ENCODE measurements at places on chromosomes 12 and 14.

DNA sequence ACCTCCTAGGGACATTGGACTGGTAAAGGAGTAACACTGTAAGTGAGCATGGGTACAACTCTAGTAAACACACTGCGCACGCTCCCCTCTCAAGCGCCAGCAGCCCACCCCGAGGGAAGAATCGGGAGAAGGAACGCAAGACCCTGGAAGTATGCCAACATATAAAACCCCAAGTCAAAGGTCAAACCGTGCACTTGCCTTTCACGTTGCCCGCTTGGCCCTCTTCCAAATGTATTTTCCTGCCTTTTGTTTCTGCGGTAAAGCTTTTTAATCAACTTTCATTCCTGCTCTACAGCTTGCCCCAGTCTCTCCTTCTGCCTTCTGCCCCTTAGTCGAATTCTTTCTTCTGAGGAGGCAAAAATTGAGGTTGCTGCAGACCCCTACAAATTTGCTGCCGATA, 17.6 kb upstream of the CHST11 start:
- no peak for DNase-seq

GRCh38 chr14:95185033-95185766, 27.9 kb upstream of the DICER1 start:
- peak; percentile 83 for DNase-seq

DNA sequence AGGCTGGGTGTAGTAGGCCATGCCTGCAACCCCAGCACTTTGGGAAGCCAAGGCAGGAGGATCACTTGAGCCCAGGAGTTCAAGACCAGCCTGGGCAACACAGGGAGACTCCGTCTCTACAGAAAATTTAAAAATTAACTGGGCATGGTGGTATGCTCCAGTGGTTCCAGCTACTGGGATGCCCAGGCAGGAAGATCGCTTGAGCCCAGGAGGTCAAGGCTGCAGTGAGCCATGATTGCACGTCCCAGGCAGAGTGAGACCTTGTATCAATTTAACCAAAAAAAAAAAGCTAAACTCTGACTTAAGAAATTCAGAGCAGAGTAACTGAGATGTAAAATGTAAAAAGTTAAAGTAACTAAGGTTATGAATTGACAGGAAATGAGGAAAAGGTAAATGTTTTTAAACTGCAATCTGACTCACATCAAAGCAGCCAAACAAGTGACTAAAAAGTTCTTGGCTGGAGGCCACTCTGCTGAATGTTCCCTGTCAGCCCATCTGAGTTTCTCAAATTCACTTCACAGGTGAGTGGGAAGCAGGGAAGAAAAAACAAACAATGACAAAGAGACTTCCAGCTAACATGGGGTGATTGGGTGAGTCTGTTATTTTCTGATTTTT, 21.3 kb downstream of the PRKD1 start:
- no peak for DNase-seq

GRCh38 chr14:93014058-93015023, 91.4 kb downstream of the CHGA start:
- no peak for DNase-seq

DNA sequence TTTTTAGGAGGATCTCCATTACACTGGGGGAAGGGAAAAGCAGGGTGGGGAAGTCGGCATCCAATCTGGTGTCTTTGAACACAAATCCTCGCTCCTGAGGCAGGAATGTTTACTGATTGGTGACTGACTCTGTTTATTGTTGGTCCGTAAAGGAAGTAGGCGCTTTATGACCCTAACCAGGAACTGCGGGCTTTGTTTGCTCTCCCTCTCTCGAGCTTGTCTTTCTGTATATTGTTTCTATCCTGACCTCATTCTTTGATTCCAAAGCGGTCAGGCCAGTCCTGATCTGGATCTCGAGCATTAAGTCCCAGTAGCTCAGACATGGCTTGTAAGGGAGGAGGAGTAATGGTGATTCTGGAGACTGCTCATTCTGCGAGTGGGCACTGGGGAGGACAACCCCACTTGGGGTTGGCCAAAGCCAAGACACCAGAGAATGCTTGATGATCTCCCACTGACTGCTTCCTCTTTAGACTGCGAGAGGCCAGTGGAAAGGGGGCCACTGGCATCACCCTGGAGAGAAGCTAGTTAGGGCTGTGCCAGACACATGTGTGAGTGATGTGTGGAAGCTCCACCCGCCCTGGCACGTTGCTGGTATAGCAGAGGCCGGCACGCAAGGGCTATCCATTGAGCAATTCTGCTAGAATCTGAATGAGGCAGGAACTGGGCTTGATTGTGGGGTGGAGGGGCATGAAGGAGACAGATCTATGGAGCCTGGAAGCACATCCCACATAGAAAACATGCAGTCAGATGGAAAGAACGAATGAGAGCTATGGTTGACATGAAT, 194.6 kb downstream of the PAX9 start:
- DNase-seq: no peak

- DNase-seq: no peak
These were observed 21.7 kb downstream of the FOXA1 start for GRCh38 chr14:37573356-37573755.

- DNase-seq: peak; percentile 18
These were observed 28.2 kb downstream of the GALNT16 start for GRCh38 chr14:69288011-69288771.

DNA sequence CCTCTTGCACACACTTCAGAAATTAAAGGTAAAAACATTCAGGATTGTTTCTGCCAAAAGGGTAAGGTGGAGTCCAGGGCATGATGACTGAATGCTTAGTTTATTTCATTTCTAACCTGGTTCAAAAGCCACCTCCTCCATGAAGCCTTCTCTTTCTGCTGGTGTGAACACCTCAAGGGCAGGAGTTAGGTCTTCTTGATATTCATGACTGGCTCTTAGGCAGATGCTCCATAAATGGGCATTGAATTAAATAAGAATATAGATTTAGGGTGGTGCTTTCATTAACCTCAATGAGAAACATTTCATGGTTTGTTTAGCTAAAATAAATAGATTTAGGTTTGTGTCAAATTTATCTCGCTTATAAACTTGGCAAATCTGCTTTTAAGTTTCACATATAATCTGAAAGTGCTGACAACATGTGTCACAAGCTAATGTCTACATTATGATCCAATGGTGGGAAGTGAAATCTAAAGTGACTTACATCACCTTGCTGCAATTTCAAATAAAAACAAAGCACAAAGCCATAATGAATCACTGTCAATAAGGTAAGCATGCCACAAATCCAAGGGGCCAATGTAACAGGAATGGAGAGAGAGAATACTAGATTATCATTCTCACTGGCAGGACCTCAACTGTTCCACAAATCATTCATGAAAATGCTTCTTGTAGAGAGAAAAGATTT, 72.7 kb upstream of the GRIP1 start:
- DNase-seq: no peak

DNA sequence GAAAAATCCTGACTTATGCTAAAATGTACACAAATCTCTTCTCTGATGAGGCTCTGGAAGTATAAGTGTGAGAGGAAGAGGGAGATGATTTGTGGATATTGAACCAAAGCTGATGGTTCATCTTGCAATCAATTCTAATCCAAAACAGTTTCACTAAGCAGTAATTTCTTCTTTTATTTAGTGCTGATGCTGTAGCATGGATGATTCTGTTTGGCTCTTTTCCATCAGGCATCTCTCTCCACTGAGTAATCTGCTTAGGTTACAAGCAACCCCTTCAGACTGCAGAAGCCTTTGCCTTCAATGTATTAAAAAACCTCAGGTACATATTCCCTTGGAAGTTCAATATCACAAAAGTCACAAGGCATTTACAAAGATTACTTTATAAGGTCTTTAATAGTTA, 159.1 kb upstream of the CCDC198 start:
- no peak for DNase-seq

GRCh38 chr14:35932659-35933159, 106.6 kb downstream of the BRMS1L start:
- no peak for DNase-seq

DNA sequence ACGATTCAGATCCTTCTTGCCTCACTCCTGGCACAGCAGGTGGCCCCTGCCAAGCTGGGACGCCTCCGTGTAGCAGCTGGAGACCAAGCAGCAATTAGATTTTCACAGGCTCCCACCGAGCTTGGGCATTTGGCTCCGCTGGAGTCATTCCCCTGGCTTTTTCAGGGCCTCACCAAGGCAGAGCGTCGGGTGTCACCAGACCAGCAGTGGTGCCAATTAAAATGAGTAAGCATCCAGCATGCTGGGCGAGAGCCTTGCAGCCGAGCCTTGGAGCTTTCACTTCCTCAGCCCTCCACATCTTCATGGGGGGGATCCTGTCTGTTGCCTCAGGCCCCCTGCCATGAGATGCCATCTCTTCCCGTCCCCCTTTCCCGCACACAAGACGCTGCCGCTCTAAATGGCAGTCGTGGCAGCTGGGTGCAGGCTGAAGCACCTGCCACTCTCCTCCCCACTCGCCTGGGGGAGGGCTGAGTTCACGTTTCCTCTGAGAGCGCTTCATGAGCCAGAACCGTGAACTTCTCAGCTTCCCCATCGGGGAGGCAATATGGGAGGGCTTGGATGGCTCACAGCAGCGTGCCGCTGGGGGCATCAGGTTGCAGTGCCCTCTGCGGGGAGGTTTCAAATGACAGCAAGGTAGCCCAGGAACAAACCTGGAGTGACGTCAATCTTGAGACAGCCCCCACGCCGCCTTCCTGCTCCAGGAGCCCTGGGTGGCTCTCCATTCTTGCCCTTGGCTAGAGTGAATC, 11.7 kb downstream of the TPCN1 start:
- no peak for DNase-seq

- no peak for DNase-seq
These were observed 138.7 kb upstream of the MED13L start for GRCh38 chr12:116416166-116416565.

DNA sequence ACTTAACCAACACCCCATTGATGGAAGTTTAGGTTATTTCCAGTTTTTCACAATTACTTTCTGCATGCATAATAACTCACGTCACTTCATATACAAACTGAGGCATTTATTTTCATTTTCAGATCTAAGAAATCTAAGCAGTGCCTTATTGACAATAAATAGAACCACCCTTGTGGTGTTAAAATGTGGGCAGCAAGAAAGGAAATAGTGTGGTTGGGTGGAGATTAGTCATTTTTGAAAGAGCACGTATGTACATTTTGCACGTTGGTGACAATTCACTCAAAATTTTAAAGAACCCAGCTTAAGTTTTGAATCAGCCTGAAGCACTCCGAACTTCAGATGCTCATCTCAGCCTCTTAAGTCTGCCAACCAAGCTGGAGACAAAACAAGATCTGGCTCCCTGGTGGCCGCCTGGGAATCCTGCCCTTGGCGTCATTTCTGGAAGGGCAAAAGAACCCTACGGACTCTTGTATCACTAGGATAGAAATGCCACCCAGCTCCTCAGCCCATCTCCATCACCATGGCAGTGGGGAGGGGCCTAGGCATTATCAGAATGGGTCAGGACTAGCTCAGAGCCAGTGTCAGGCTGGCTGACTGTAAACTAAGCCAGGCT, 89.5 kb upstream of the BCL2L14 start:
- no peak for DNase-seq

GRCh38 chr14:100784523-100785337, 41.2 kb upstream of the MEG3 start:
- no peak for DNase-seq

DNA sequence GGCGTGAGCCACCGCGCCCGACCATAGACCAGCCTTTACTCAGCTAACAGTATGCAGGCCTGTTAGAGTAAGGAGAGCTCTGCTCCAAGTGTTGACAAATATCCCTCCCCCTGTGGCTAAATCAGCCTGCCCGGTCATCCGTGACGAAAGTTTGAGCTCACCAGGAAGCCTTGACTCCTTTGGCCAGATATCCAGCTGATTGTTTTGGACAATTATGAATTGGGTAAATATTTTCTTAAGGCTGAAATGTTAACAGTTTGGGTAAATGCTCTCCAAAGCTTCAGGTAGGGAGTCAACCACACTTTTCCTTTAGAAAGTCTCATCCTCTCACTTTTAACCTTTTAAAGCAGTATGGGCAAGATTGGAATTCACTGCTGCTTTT, 157.9 kb downstream of the PAWR start:
- DNase-seq: no peak
